Kidney epithelial cell (primary cell): ENCODE measurements at places on chromosomes 2 and 18. TPM values are rescaled to one million over a fixed set of nuclear protein-coding genes. Genes with fewer than 3 reads are reported as not detected.

MARCHF4 gene
- total RNA-seq = 17.2 and 18.3 TPM in 2 replicates

TMEM178A gene
- total RNA-seq = 1.7 and 2.8 TPM in 2 replicates

APCDD1 gene
- 0.71 and 1.2 TPM in 2 replicates for total RNA-seq

- DNase-seq = no peak
Measured at GRCh38 chr18:32271672-32272208, 81.9 kb downstream of the MEP1B start.

DNA sequence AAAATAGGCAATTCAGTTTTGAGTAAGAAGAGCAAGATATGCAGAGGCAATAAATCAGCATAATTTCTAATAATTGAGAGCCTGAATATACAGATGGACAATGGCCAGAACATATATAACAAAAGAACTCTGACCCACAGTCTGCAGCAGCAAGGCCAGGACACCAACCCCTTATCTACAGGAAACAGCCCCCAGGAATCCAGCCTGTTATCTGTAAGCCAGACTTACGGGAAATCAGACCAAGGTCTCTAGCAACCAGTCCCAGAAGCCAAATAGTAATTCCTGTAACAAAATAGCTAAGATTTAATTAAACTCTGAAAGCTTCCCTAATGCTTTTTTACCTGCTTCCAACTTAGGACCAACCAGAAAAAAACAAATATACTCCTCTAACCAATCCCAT is 434.5 kb upstream of the GYPC start:
- no peak for DNase-seq
